Activated T-cell treated with anti-CD3 and anti-CD28 coated beads, Interleukin-2, amount 50 U/mL, for 72 hours (primary cell): ENCODE measurements at places on chromosomes 16 and 17. TPM values are rescaled to one million over a fixed set of nuclear protein-coding genes. Genes with fewer than 3 reads are reported as not detected.

NRN1L gene
- 1.9 TPM for total RNA-seq

PRAC2 gene
- not detected for total RNA-seq

CTF1 gene
- total RNA-seq, result 0.72 TPM

TVP23A gene
- total RNA-seq, result not detected

DNAAF1 gene
- not detected for total RNA-seq

CHST4 gene
- total RNA-seq, result not detected

C16orf54 gene
- 25.9 TPM for total RNA-seq

TM4SF5 gene
- not detected for total RNA-seq

DPEP3 gene
- 0.16 TPM for total RNA-seq
